ENCODE measurements at places on chromosomes 12 and 14.

DNA sequence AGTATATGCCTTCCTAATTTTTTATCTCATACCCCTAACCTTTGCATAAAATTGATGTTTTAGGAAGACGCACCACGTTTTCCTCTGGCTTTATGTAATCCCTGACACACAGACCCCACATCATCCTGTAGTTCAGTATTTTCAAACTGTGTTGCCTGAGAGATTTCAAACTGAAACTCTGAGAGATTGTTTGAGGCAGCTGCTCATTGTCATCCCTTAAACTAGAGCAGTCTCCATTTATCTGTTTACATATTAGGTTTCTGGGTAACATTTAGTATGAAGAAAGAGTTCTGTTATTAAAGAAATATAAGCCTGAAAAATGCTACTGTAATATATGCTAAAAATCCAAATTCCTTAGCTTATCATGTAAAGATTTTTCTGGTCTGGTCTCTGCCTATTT is 24.3 kb downstream of the MNAT1 start:
- no peak for DNase-seq

GRCh38 chr12:114868995-114869834 is 185.2 kb upstream of the TBX3 start:
- no peak for DNase-seq

- no peak for DNase-seq
These were observed 29.1 kb upstream of the APOF start for GRCh38 chr12:56391721-56392120.

- DNase-seq = no peak
These were observed 166.0 kb downstream of the FOXN3 start for GRCh38 chr14:89251061-89251460.

DNA sequence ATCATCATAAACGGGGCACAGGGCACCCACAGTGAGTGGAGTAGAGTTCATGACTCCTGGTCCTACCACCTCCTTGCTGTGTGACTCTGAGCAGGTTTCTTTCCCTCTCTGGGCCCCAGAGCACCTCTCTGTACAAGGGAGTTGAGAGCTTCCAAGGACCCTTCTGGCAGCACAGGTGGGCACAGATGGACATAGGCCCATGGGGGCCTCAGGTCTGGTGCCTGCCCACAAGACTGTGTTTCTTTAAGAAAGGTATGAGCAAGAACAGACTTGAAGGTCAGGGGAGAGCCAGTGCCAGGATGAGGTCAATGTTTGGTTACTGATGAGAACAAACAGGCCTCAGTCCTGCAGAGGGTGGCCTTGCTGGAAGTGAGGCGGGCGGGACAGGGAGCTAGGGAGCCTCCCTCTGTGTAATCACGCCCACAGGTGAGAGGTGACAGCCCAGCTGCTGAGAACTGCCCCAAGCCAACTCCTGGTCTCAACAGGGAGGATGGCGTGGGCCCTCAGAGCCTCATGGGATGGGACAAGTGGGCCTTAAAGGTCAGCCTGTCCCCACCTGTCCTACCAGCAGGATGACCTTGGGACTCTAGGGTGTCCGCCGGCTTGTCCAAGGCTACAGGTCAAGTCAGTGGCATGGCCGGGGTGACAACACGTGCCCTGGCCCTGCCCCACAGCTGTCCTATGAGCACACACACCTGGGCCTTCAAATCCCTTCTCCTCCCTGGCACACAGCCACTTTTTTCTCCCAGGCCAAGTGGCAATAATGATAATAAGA is 49.1 kb downstream of the CCDC85C start:
- no peak for DNase-seq

GRCh38 chr12:90915353-90915752 is 39.6 kb downstream of the CCER1 start:
- DNase-seq = no peak

DNA sequence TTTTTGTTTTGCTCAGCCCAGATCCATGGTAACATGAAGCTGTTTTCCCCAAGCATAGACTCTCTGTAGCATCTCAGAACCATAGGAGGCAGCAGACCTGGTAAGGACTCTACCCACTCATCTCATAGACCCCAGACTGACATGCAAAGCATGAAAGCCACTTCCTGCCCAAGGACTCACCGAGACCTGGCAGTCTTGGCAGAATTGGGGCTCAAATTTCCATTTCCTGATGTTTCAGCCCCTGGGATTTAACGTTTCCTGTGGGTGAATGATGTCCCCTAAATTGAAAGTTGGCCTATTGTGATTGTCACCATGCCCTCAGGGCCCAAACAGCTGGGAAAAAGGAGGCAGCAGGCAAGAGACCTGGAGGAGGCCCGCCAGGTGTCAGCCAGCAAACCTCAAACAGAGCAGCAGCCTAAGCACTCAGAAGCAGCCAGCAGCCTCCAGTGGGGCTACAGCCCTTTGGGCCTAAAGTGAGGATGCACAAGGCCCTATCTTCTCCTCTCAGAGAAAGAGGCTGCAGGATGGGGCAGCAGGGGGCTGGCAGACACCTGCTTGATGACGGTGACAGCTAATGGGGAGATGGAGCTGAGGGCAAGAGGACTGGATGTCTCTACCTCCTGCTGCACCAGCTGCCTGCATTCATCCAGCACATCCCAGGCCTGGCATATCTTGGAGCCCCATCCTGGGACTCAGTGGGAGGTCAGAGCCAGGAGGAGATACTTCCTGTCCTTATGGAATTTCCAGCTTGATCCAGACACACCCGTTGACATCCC is 8.5 kb downstream of the KRT85 start:
- DNase-seq = no peak

- DNase-seq = no peak
These were observed 1.3 kb downstream of the GOLT1B start for GRCh38 chr12:21502872-21503271.

DNA sequence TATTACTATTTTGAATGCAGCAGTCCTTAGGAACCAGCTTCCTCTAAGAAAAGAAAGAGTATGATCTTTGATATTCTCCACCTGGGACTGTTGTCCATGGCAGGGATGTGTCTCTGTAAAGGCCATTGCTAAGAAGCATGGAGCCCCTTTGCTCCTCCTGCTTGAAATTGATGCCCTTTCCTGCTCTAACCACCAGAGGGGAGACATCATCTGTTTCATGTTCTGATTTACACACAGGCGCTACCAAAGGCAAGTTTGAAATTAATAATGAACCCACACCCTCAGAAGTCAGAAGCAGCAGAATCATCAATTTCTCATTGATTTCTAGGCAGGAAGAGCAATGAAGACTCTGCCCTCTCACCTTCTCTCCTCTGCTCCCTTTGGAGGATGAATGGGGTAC is 253.8 kb downstream of the RMST start:
- no peak for DNase-seq

DNA sequence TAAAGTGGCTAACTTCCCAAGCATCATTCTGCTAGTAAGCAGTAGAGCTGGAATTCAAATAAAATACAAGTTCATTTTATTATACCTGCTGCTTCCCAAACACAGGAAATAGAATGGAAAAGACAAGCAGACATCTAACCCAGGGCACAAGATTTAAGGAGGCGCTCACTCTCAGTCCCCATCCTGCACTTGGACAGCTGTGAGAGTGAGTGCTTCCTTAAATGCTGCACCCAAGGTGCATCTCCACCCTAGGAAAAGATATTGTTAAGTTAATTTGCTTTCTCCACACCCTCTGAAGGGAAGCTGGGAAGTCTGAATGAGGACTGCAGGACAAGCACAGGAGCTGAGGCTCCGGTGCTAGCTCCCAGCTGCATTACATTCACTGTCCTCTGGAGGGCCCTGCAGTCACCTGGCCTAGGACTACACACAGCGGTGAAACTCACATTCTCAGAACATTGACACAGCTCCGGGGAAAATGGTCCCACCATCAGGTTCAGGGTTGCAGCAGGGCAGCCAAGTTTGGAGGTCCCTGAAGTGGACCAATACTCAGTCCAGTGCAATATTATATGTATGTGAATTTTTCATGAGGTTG is 14.2 kb downstream of the HEBP1 start:
- no peak for DNase-seq

DNA sequence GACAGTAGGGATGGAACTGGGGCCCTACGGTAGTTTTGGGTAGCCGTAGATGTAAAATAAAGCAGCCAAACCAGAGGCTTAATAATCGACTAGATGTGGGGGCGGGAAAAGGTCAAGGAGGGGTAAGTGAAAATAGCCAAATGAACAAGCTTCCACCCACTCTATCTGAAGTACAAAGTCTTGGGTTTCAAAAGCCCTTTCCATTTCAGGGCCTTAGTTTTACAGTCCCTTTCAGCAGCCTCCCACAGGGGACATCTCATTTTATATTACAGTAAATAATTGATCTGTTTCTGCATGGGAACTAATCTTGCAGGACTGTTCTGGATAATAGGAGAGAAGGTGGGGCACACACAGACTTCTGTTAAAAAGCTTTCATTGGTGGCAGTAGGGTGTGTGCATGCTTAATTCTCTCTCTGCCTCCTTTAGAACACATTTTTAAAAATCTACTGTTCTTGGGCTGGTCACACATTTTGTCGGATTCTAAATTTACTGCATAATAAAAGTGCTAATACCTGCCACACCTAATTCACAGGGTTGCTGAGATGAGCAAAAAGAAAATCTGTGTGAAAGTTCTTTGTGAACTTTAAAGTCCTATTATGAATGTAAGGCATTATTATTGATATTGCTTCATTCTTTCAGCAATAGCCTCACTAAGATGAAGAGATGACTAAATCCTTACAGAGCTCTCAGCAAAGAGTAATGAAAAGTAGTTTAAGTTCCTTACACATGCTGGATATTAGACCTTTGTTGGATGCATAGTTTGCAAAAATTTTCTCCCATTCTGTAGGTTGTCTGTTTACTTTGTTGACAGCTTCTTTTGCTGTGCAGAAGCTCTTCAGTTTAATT is 104.6 kb downstream of the ITPR2 start:
- DNase-seq = no peak

- DNase-seq = no peak
These were observed 20.1 kb upstream of the PPFIA2 start for GRCh38 chr12:81779216-81779615.

DNA sequence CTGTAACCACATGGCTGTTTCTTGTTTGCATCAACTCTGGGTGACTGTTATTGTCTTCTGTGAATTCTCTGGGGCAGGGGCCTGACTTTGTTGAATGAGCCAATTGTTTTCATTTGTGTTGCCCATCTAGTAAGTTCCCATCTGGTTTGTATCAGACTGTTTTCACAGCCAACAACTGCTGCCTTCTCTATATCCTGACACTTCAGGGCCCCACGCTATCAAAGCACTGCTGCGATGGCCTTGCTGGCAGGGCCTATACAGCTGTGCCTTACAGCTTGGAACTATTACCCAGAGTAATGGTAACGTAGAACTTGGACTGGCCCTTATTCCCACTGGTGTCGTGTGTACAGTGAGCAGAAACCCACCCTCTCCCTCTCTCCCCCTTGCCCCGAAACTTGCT is 104.3 kb upstream of the DACT1 start:
- peak; percentile 33 for DNase-seq

DNA sequence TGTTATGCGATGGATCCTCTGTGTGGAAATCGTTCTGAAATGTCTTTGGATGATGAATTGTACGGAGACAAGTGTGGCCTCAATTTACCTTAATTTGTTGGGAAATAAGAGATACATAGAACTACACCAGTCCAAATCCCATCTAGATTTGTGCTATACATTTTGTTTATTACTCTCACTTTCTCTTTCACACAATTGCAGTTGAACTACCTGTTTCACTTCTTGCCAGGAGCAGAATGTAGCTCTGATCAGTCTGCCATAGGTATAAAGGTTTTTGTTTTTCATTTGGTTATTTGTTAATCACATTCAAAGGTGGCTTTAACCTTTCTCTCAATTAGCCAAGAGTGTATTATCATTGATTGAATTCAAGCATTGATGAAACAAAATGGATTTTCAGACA is 268.2 kb downstream of the SNAPC1 start:
- DNase-seq = no peak

- no peak for DNase-seq
These were observed 225.8 kb downstream of the C12orf42 start for GRCh38 chr12:103269946-103270345.

GRCh38 chr12:5036031-5036430 is 7.6 kb upstream of the KCNA5 start:
- no peak for DNase-seq

Measured in amygdala (tissue), 56 donors.